Effector CD4-positive, alpha-beta T cell (primary cell): ENCODE measurements at places on chromosomes 7 and 10.

- DNase-seq, result no peak
Observed at GRCh38 chr7:157516911-157517781, 180.3 kb downstream of the DNAJB6 start.

GRCh38 chr7:156082048-156083040 lies 270.1 kb upstream of the SHH start:
- no peak for DNase-seq

DNA sequence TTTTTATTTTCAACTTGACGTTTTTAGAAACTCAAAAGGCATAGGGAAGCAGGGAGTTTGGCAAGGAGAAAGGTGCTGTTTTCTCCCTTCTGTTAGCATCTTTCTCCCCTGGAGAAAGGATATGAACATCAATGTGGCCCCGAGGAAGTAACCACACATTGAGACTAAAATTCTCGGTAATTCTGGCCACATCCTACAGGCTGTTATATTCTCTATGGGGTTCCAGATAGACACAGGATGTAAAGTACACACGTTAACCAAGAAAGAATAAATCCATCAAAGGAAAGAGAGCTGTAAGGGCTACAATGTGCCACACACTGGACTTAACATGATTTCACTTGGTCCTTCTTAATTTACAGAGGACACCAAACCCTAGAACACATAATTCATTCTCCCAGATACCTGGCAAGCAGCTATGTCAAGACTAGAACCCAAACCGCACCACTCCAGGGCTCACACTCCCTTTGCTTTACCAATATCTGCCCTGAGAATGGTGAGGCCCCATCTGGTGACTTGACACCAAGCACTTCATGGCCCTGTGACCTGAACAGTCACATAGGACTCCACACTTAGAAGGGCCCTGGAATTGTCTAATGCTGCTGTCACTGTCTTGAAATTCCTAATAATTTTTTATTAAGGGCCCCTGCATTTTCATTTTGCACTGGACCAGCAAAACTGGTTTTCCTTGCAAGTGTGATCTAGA lies 73.9 kb downstream of the PRLHR start:
- no peak for DNase-seq

GRCh38 chr10:48945441-48946130 lies 5.9 kb upstream of the LRRC18 start:
- no peak for DNase-seq

DNA sequence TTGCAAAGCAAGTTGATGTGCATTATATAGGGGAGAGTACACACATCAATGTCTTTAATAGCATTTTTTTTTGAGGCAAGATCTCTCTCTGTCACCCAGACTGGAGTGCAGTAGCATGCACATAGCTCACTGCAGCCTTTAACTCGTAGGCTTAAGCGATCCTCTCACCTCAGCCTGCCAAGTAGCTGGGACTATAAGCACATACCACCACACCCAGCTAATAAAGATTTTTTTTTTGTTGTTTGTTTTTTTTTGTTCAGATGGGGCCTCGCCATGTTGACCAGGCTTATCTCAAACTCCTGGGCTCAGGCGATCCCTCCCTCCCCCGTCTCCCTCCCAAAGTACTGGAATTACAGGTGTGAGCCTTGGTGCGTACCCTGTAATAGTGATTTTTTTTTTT lies 1.5 kb downstream of the UMAD1 start:
- no peak for DNase-seq

GRCh38 chr10:127210936-127211466 lies 14.6 kb upstream of the INSYN2A start:
- no peak for DNase-seq
